ENCODE measurements at places on chromosomes 6 and 20.

GRCh38 chr20:50318710-50319109 is 128.1 kb downstream of the CEBPB start:
- no peaks in the 10 kb centered on the region for H3K36me3 ChIP-seq
- H3K27me3 ChIP-seq = no peaks in the 10 kb centered on the region
- no peak overlapping the region for H3K27ac ChIP-seq
- no peak for DNase-seq
- H3K4me3 ChIP-seq = no peak overlapping the region

- peaks cover 4% of the 10 kb centered on the region for H3K4me1 ChIP-seq
- DNase-seq = no peak
- H3K27me3 ChIP-seq = no peaks in the 10 kb centered on the region
These were observed 544 bp upstream of the HLA-C start for GRCh38 chr6:31272436-31272835.

- no peak for DNase-seq
- H3K4me1 ChIP-seq = no peaks in the 10 kb centered on the region
- H3K27ac ChIP-seq = no peak overlapping the region
- H3K27me3 ChIP-seq = no peaks in the 10 kb centered on the region
These were observed 45.4 kb downstream of the ME1 start for GRCh38 chr6:83385473-83385872.

DNA sequence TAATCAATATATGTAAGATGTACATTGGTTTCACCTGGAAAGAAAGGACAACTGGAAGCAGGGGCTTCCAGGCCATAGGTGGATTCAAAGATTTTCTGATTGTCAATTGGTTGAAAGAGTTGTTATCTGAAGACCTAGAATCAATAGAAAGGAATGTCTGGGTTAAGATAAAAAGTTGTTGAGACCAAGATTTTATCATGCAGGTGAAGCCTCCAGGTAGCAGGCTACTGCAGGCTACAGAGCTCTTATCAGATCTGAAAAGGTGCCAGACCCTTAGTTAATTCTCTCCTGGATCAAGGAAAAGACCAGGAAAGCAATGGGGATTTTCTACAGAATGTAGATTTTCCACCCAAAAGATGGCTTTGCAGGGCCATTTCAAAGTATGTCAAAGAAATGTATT is 487.2 kb downstream of the BTBD3 start:
- H3K27ac ChIP-seq = no peak overlapping the region
- H3K27me3 ChIP-seq = no peaks in the 10 kb centered on the region
- no peaks in the 10 kb centered on the region for H3K4me1 ChIP-seq
- no peak overlapping the region for H3K4me3 ChIP-seq

All from liver (tissue), 10 donors.